ENCODE measurements at places on chromosomes 2 and 18. TPM values are rescaled to one million over a fixed set of nuclear protein-coding genes. Genes with fewer than 3 reads are reported as not detected.

DNA sequence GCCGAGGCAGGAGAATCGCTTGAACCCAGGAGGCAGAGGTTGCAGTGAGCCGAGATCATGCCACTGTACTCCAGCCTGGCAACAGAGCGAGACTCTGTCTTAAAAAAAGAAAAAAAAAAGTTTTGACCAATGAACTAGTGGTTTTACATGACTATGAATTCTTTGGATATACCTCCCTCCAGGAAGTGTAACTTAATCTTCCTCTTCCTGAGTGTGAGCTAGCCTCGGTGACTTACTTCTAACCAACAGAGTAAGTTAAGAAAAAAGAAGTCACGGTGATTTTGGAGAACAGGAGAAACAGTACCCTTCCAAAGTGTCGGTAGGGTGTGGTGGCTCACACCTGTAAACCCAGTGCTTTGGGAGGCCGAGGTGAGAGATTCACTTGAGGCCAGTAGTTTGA, 7.1 kb downstream of the TIA1 start:
- H3K4me1 ChIP-seq, result peaks cover 11% of the 10 kb centered on the region
- H3K27me3 ChIP-seq, result no peaks in the 10 kb centered on the region
- H3K27ac ChIP-seq, result no peak overlapping the region
- no peak overlapping the region for H3K4me3 ChIP-seq
- DNase-seq, result no peak
- no peaks in the 10 kb centered on the region for H3K36me3 ChIP-seq

ASTL gene
- 0.57 TPM for total RNA-seq

- H3K4me3 ChIP-seq, result no peak overlapping the region
- DNase-seq, result no peak
- H3K27ac ChIP-seq, result no peak overlapping the region
- peaks cover 8% of the 10 kb centered on the region for H3K36me3 ChIP-seq
- no peaks in the 10 kb centered on the region for H3K27me3 ChIP-seq
- no peaks in the 10 kb centered on the region for H3K4me1 ChIP-seq
Measured at GRCh38 chr18:34848695-34849094, 138.6 kb downstream of the DTNA start.

CAPN14 gene
- 0.29 TPM for total RNA-seq

Data from aorta (tissue), 5 donors.